ENCODE measurements at places on chromosomes 2 and 18.

- DNase-seq = no peak
Measured at GRCh38 chr2:220764171-220764570, 807.9 kb downstream of the EPHA4 start.

DNA sequence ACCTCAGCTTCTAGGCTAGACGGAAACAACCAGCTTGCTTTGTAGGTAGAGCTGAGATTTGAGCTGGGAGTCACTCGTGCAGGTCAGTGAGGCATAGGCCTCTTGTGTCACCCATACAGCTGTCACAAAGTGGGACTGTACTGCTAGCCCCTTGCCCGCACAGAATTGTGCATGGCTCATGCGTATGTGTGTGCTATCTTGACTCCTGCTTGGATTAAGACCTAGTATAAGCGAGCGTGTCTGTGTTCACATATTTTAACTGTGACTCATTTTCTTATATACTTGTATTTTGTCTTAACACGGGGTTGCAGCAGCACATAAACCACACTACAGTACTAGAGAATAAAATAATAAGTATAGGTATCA is 20.1 kb downstream of the CEP68 start:
- DNase-seq = no peak

DNA sequence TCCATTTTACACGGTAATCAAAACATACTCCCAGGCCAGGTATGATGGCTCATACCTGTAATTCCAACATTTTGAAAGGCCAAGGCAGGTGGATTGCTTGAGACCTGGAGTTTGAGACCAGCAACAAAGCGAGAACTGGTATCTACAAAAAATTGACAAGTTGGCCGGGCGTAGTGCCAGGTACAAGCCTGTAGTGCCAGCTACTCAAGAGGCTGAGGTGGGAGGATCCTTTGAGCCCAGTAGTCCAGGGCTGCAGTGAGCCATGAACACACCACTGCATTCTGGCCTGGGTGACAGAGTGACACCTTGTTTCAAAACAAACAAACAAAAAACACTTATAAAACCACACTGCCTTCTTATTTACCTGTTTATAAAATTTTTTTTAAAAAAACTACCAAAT is 80.8 kb downstream of the GAREM1 start:
- no peak for DNase-seq

DNA sequence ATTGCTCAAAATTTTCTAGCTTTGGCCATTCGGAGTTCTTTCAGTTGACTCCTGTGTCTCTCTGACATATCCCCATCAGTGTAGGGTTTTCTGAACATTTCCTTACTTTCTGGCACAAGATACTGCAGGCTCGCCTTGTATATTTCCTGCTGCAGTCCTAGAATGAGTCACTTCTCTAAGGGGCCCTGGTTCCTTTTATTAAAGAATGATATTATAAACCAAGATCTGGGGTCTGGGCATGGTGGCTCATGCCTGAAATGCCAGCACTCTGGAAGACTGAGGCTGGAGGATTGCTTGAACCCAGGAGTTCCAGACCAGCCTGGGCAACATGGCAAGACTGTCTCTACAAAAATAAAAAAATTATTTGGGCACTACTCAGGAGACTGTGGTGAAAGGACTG is 3.0 kb upstream of the RPL37A start:
- DNase-seq = no peak

DNA sequence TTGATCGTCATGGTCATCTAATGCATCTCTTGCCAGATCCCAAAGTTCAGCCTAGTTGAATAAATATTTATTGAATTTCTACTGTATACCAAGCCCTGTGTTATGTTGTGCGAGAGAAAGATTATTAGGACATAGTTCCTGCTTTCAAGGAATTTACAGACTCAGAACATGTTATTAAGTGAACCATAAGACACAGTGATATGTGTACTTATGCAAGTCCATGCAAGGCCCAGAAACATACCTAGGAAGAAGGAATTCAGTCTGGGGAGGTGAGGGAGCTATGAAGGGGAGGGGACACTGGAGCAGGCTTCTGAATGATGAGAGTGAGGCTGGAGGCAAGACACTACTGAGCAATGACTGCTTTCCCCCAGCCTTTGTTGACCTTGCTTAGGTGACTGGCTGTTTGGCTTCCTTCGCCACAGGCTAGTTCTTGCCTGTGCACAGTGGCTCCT is 81.4 kb downstream of the ACAA2 start:
- no peak for DNase-seq

DNA sequence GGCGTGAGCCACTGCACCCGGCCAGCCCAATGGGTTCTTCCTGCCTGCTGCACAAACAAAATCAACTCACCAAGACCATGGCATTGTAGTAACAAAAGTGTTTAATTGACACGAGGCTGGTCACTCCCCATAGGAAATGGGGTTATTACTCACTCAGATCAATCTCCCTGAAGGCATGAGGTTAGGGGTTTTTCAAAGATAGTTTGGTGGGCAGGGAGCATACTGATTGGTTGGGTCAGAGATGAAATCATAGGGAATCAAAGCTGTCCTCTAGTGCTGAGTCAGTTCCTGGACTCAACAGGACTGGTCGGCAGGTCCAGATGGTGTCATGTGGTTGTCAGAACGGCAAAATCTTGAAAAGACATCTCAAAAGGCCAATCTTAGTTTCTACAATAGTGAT is 122.1 kb downstream of the TMEM17 start:
- no peak for DNase-seq

- no peak for DNase-seq
Measured at GRCh38 chr2:105886687-105887086, 142.0 kb downstream of the NCK2 start.

- DNase-seq = no peak
Measured at GRCh38 chr2:31384351-31384750, 30.2 kb downstream of the XDH start.

GRCh38 chr2:121019071-121019470 is 265.9 kb downstream of the TFCP2L1 start:
- no peak for DNase-seq

DNA sequence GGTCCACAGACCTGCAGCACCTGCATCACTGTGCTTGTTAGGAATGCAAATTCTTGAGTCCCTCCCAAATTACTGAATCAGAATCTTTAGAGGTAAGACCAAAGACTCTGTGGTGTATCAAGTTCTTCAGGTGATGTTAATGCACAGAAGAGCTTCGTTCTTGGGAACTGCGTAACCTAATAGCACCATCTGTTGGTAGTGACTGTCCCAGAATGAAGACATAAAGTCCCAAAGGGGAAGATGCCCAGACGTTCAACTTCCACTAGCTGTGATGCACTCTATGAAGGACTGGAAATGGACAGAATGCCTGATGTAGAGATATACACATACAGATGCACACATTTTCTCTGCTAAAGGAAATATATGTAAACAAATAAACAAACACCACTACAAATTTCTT is 576.0 kb downstream of the LRP1B start:
- no peak for DNase-seq

GRCh38 chr18:34483198-34483597 is 226.9 kb upstream of the DTNA start:
- DNase-seq = no peak

- no peak for DNase-seq
Measured at GRCh38 chr18:34131006-34131405, 93.7 kb downstream of the NOL4 start.

GRCh38 chr2:240326246-240326645 is 109.2 kb upstream of the GPC1 start:
- DNase-seq = no peak

- DNase-seq = no peak
Measured at GRCh38 chr2:55917713-55918390, 5.7 kb downstream of the EFEMP1 start.

DNA sequence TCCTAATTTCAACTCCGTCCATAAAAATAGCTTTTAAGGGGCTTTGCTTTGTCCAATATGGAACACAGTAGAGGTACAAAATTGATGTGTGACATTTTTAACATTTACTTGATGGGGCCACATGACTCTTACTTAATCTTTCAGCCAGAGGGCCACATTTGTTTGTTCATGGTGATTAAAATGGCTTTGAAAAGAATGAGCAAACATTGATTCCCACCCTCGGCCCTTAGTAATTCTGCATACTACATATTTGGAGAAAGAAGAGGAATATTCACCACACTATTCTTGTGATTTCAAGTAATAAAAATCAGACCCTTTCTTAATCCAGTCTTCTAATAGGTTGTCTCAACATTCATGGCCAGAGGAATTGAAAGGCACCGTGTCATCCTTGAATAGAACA is 17.5 kb downstream of the ARPC2 start:
- DNase-seq = no peak

DNA sequence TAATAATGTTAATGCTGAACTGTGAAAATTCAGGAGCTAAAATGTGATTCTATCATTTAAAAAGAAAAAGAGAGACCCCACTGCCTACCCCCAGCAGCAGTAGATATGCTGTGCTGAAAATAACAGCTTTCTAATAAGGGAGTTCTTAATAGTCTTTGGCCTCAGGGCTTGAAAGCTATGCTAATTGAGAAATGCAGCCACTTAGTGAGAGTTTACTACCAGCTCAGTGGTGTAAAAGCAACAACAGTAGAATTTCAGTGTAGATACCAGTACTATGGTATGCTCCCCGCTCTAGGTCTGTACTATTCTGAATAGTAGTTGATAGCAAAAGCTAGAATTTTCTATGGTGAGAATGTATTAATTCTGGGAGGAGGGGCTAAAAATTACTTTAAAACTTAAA is 303.1 kb upstream of the VWC2L start:
- DNase-seq = no peak

- no peak for DNase-seq
Measured at GRCh38 chr2:183259921-183260320, 135.7 kb downstream of the NUP35 start.

Measured in stimulated activated CD8-positive, alpha-beta memory T cell treated with anti-CD3 and anti-CD28 coated beads, Interleukin-15, amount 100 ng/mL, for 24 hours (primary cell).